ENCODE measurements at places on chromosomes 1 and 21.

GRCh38 chr1:39474810-39475209 lies 16.6 kb upstream of the BMP8A start:
- DNase-seq = no peak

- DNase-seq = no peak
Measured at GRCh38 chr1:5579966-5580365, 412.3 kb downstream of the NPHP4 start.

DNA sequence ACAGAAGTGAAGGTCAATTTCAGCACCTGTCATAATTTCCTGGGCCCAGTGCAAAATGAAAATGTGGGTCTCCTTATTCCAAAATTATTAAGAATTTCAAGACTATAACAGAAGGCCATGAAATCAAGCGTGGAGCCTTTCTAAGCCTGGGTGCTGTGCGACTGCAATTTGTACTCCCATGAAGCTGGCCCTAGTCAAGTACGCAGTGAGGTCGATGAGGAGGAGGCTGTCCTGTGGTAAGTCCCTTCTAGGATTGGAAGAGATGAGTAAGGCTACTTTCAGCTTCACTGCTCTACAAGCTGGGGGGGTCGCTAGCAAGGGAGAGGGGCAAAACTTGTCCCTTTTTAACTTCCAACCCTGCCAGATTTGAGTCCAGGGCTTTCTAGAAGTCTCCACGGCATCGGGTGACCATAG lies 410 bp upstream of the NUDC start:
- no peak for DNase-seq

DNA sequence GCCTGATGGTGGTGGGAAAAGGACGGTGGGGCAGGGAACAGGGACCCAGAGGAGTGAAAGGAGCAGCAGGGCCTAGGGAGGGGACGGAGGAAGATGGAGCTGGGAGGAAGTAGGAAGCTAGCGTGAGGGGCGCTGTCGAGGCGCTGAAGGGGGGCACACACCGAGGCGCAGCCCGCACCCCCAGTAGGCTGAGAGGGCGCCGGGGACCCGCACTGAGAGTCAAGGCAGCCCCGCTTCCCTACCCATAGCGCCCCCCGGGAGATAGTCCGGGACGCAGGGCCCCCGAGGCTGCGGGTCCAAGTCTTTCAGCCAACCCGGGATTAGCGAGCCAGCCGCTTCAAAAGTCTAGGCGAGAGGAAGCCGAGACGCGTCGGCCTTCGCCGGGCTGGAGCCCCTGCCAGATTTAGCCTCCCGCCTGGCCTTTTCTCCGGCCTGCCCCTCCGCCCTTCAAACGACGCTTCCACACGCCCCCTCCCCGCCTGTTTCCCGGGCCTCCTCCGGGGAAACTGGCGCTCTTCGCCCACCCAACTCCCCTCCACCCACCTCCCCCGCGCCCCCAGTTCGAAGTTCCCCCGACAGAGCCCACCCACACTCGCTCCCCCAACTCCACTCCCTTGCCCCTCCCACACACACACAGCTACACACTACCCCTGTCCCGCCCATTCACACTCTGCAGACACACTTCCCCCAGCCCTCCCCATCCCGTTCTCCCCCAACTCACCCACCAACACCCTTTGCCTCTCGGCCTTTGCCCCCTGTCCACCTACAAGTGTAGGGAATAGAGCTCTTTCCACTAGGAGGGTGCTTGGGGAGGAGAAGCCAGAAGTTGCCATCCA lies 7.8 kb upstream of the PROX1 start:
- DNase-seq = no peak

DNA sequence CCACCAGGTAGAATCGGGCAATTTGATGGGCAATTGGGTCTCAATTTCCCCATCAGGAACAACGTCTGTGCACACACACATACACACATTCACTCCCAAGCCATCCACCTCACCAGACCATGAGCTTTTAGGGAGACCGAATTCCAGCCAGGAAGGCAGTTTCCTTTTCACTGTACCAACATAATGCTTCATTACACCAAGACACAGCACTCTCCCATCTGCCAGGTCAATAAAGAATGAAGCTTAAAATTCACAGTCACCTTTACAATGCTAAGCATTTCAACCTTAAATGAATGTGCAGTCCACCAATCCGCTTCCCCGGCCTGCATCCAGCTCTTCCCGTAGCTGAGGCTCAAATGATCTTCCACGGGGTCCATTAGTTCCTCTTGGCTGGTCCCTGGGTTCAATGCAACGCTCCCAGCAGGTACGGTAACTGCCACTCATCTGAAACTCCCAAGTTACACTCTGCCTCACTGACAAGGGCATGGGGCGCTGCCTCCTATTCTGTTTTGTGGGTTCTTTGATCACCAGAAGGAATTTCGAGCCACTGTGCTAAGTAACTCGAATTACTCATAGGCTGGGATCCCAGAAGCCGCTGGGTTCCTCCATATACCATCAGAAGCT lies 105.0 kb downstream of the SIM2 start:
- no peak for DNase-seq

- DNase-seq = no peak
Measured at GRCh38 chr1:201660931-201661822, 122.2 kb downstream of the NAV1 start.

DNA sequence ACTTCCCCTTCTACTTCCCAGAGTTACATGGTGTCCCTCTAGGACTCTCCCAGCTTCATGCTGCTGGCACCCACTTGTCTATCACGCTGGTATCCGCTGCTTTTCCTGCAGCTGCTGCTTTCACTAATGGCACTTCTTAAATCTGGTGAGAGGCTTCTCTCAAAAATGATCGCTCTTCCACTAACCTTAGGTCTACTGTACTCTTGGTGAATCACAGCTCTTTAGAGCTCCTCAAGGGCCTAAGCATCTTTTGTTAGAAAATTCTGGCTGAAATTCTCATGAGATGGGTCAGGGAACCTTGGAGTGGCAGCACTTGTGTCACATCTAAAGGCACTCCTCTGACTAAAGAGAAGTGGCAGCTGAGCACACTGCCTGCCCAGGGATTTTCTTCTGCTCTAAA lies 32.1 kb downstream of the ZMYND12 start:
- peak; percentile 35 for DNase-seq

GRCh38 chr1:43007377-43008114 lies 48.9 kb upstream of the SLC2A1 start:
- no peak for DNase-seq

- no peak for DNase-seq
Measured at GRCh38 chr1:238119060-238119459, 228.3 kb upstream of the ZP4 start.

- DNase-seq = peak; percentile 5
Measured at GRCh38 chr1:14625572-14625971, 27.1 kb downstream of the KAZN start.

DNA sequence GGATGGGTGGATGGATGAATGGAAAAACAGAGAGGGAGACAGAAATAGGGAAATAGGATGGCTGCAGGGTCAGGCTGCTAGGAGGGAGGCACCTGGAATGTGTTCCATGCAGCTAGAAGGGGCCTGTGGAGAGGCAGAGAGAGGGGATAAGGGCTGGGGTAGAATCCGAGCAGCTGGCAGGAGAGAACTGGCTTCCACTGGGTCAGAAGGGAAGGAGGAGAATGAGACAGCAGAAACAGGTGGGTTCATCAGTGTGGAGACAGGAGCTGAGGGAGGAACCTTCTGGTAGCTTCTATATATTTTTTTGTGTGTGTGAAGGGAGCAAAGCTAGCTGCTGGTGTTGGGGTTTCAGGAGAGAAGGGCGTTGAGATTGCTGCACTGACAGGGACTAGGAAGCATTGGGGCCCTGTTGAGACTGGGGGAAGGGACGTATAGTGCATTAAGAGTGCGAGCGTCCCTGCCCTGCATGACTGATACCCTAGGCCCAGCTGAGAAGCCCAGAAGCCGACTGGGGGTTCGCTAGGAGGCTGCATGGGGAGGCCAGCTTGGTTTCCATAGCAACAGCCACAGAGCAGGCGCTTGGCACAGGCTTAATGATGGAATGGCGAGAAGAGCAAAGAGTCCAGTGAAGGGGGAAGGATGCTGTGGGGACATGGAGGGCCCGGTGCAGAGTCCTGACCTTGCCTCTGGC lies 14.8 kb upstream of the KIF21B start:
- no peak for DNase-seq

- no peak for DNase-seq
Measured at GRCh38 chr1:10479296-10479695, 4.5 kb downstream of the PEX14 start.

- no peak for DNase-seq
Measured at GRCh38 chr1:16151196-16151994, 4.5 kb downstream of the EPHA2 start.

DNA sequence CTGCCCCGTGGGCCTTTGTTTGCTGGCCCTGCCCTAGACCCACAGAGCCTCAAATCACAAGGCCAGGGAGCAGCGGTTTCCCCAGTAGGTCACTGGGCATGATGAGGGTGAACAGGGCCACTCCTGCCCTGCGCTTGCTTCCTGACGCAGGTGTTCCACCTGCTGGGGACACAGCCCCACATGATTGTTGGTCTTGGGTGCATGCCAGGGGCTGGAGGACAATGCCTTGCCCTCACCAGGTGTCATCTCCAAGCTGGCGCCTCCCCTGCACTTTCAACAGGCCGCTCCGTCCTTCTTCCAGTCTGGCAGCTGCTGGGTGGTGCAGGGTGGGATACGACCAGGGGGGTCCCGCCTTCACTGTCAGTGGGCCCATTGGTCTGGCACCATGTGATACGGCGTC lies 24.3 kb downstream of the IL10RB start:
- peak; percentile 56 for DNase-seq

GRCh38 chr1:231626535-231626950 lies at the start of gene DISC1:
Gene DISC1 (plus strand): TSS chr1:231626790. CDS start chr1:231626868, 78 bp downstream.
- peak; percentile 73 for DNase-seq

- no peak for DNase-seq
Measured at GRCh38 chr1:18949686-18950400, 6.6 kb downstream of the IFFO2 start.

- no peak for DNase-seq
Measured at GRCh38 chr1:169193191-169193850, 86.8 kb downstream of the ATP1B1 start.

DNA sequence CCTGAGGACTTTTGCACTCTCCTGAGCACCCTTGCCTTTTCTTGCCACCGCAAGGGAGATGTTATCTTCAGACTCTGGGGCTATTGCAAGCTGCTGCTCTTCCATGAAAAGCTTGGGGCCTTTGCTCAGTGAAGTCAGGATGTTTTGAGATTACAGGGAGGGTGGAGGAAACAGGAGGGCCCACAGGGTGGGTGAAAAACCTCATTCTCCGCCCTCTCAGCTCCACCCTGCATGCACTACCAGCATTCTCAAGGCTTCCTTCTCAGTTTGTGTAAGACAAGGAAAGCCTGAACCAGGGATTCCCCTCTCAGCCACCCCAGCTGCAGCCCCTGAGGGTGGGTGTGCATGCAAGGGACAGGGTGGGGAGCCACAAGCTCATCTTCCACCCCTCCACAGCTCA lies 25.8 kb upstream of the ZNF648 start:
- no peak for DNase-seq

DNA sequence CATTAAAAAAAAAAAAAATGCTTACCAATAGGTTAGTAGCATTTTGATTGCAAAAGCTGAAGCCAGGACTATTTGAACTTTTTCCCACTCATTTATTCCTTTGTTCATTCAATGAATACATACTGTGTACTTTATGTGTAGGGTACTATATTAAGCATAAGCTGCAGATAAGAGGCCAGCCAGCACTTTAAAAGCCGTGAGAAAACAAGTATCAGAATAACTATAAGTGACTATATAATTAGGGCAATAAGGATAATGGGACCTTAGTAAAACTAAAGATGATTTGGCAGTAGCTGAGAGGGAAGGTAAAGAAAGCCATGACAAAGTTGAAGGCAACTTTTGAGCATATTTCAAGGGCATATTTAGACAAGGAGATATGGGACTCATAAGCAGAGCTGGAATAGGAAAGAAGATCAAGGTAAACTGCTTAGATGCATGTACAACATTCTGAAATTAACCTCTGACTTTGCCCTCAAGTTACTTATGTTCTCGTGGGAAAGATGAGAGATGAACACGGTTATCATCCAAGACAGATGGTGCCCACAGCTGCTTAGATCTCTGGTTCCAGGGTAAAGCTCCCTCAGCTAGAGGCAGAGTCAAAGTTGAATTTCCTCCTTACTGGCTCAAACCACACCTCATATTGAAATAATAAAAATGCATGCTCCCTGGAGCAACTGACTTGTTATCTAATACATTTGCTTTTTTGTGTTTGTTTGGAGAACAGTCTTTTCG lies 44.0 kb upstream of the FMO2 start:
- DNase-seq = no peak

DNA sequence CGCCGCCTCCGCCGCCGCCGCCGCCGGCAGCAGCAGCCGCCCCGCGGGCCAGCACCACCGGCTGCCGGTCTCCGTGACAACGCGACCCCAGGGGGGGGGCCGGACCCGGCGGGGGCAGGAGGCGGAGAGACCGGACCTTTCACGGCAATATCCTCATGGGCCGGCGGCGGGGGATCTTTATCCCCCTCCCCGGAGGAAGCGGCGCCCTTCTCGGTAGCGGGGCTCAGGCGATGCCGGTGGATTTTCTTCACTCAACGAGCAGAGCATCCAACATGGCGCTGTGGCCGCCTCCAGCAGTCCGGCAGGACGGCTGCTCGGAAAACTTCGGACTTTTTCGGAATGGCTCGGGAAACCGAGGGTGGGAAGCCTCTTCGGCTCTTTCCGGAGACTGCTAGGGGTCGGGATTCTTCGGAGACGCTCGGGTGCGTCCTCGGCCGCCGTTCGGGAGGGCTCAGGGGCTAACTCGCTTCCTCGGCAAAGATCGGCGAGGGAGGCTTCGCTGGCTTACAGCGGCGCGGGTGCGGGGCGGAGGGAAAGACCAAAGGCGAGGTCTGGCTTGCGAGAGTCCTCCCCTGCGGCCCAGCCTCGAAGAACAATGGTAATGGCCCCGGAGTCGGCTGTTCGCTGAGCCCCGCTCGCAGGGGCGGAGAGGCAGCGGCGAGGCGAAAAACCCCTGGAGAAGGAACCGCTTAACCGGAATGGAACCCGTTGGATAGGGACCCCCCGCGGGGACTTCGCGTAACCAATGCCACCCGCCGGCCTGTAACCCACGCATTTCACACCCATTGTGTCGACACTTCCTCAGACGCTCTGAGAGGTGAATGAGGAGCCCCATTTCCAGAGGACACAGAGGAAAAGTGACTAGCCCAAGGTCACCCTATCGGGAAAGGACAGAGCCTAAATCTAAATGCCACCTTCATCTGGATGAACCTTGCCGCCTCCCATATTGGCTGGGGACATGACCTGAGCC lies at the start of gene EIF4G3:
Gene EIF4G3 (minus strand): TSS at position 312 of the 970 bp plus-strand sequence. CDS start 174,155 bp downstream, outside the sequence.
- peak; percentile 98 for DNase-seq

DNA sequence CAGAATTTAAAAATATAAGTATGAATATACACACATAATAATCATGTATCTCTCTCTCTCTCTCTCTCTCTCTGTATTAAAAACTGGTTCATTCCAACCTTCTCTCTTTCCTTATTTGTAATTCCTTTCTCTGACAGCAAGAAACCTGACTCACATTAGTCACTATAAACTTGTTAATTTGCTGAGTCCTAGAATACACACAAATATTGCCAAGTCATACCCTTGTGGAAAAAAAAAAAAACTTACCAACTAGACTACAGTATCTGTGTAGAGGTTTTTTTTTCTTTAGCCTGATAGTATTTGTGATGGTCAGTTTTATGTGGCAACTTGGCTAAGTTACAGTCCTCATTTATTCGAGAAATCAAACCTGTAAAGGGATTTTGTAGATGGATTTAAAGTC lies 26.3 kb upstream of the NHLH2 start:
- no peak for DNase-seq

- peak; percentile 76 for DNase-seq
Measured at GRCh38 chr21:41878831-41879189, 334 bp downstream of the PRDM15 start.
